ENCODE measurements at places on chromosomes 6 and 20.

- DNase-seq = no peak
These were observed 130.3 kb downstream of the OPRM1 start for GRCh38 chr6:154169193-154169847.

DNA sequence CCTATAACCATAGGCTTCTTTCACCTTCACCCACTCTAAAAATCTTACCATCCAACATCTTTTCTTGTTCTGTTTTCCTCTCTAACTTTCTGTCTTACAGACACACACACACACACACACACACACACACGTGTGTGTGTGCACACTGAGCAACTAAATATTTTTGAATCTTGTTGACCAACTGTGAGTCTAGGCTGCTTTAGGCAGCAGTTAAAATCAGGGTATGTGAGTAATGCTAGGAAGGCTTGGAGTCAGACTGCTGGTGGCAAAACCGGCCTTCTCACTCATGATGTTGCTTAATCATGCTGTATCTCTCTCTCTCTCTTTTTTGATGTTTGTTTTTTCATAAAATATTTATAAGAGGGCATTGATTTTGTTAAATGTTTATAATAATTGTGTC lies 103.1 kb upstream of the TBX18 start:
- DNase-seq = no peak

DNA sequence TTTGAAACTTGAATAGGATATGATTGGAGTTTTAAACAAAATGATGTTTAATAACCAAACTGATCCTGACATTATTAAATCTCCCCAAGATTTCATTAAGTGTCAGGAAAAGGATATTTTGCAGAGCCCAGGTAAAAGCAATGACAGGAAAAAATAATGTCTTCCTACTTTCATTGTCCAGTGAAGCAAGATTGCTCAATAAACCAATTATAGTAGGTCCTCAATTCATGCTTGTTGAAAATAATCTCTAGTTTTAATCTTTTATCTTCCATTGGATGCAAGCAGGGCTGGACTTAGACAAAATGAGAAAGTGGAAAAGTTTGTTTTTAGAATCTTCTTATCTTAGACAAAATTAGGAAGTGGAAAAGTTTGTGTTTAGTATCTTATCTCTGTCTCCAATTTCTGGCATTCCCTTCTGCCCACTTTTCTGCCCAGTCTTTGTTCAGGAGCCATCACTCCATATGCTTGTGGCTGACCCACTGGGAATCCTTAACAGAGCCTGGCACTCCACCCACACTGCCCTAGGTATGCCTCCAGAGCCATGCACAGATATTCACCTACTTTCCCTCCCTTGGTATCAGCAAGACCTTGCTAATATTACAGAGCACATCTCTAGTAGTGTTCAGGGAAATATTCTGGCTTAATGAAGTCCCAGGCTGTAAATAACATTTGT lies 57.0 kb upstream of the CARMIL1 start:
- no peak for DNase-seq

GRCh38 chr6:110191477-110191876 lies 11.2 kb downstream of the CDC40 start:
- no peak for DNase-seq

DNA sequence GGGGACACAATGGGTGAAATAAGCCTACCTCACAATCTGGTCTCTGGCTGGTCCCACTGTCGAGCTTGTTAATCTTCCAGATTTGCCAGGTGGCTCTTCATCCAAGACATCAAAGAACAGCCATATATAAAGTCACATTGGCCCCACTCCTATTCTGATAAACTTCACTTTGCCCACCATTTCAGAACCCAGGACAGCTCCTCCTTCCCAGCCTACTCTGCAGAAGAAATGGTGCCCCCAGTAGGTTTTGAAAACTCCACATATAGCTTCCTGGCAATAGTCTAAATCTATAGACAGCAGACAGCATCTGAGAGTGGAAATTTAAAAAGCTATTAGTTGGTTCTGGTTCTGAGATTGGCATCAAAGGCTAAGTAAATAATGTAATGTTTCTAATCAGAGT lies 143.1 kb upstream of the PCSK2 start:
- DNase-seq = no peak

DNA sequence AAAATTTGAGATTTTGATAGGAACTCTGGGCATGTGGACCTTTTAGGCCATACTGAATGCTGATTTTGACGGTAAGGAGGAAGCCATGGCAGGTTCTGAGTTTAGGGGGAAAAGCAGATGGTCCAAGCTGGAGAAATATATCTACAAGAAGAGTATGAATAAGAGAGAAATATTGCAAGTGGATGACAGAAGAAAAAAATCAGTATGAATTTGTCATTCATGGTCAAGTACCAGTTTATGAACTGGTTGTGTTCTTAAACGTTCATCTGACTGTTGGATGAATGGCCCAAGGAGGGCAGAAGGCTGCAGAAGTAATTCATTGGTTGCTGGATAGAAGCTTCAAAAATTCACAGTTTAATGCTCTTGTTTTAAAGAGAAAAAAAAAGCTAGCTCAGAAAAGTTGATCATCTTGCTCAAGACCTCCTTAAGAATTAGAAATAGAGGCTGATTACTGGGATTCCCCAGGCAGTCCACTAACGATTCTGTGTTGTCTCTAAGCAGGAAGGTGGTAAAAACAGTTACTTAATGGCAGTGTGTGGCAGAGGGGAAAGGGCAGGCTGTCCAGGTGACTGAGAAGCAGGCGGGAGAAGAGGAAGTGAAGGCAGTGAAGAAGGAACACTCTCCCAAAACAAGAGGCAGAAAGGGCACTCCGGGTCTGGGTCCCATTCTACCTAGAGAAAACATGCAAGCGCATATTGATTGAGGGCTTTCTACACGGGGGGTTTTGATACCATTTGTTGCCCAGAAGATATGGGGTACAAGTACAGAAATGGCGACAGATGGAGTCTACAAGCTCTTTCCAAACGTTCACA lies 2.0 kb upstream of the DUSP22 start:
- no peak for DNase-seq

GRCh38 chr6:132280436-132280835 lies 120.8 kb downstream of the MOXD1 start:
- no peak for DNase-seq

- DNase-seq = no peak
These were observed 881 bp upstream of the AIG1 start for GRCh38 chr6:143059663-143060353.

- DNase-seq = no peak
These were observed 655.3 kb downstream of the RNF144B start for GRCh38 chr6:19042420-19042819.

Measured in stimulated activated CD8-positive, alpha-beta memory T cell treated with anti-CD3 and anti-CD28 coated beads, Interleukin-2, amount 100 ng/mL, for 1 hour (primary cell).